Activated naive CD8-positive, alpha-beta T cell treated with anti-CD3 and anti-CD28 coated beads, Interleukin-2, amount 50 U/mL, for 16 hours (primary cell): ENCODE measurements at places on chromosomes 5 and 9.

- no peak for DNase-seq
Observed at GRCh38 chr9:69919461-69920061, 98.9 kb downstream of the CFAP95 start.

GRCh38 chr9:71721855-71722254 is 46.5 kb downstream of the CEMIP2 start:
- no peak for DNase-seq

DNA sequence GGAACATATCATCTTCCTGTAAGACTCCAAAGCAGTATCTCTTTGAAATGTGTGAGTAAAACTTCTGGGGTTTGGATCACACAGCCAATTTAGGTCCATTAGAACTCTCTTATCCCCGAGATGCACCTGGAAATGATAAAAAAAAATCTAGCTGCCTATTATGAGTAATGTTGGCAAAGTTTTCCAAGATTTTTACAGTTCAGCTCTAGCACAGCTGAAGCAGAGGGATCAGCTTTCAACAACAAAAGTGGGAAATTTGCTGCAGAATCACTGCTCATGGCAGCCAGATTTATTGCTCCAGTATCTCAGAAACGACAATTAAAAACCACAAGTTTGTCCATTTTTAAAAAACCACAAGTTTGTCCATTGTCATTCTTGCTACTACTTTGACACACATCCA is 292.2 kb downstream of the IRX2 start:
- DNase-seq, result no peak

- DNase-seq, result no peak
Observed at GRCh38 chr5:122150215-122150614, 20.9 kb downstream of the ZNF474 start.

DNA sequence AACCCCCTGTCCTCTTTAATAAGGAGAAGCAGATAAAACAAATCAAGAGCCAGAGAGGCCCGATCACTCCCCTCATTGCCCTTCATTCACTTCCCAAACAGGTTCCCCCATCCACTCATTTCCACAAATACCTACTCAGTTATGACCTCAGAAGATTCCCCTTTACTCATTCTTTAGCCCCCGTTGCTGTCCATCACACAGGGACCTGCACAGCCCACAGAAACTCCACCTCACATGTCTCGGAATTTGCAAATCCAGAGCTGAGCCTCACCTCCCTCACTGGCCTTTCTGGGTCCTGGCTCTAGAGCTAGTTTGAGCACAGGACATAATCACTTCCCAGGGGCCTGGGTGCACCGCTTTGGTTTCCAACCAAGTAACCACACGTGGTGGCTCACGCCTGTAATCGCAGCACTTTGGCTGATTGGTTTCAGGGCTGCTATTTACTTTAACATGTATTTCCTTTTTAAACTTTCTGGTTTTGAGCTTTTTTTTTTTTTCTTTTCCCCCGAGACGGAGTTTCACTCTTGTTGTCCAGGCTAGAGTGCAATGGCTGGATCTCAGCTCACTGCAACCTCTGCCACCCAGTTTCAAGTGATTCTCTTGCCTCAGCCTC is 17.8 kb downstream of the ATP6V0E1 start:
- no peak for DNase-seq

GRCh38 chr5:144328494-144328893 is 157.8 kb downstream of the KCTD16 start:
- DNase-seq, result no peak
